ENCODE measurements at places on chromosomes 4 and X.

GRCh38 chr4:113997206-113997605 lies 17.8 kb upstream of the ARSJ start:
- no peak for DNase-seq

GRCh38 chrX:53831662-53832635 lies 145.4 kb upstream of the HUWE1 start:
- DNase-seq = peak; percentile 11

- no peak for DNase-seq
Measured at GRCh38 chrX:2533424-2533823, 32.6 kb upstream of the DHRSX start.

DNA sequence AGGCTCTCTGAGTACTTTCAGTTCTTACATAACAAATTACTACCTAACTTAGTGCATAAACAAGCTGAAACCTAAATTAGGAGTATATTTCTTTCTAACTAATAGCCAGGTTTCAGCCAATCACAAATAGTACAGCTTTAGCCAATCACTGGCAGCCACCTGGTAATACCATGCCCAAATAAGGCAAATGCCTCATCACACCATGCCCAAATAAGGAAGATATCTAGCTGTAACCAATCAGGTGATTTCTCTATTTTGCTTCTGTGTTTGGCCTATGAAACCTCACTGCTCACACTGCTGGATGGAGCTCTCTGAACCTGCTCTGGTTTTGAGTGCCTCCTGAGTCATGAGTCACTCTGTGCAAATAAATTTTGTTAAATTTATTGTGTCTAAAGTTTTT lies 113.5 kb downstream of the DDIT4L start:
- DNase-seq = no peak

- DNase-seq = no peak
Measured at GRCh38 chr4:187179086-187180058, 455.7 kb upstream of the FAT1 start.

DNA sequence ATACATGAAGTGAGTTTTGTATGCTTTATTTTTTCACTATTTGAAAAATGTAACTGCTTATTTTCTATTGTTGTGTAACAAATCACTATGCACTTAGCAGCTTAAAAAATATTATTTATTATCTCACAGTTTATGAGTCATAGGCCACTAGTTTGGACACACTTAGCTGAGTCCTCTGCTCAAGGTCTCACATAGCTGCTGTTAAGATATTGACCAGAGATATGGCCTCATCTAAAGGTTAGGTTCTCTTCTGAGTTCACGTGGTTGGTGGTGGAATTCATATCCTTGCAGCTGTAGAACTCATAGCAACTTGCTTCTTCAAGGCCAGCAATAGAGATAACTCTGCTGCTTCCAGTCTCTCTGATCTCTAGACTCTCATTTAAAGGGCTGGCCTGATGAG lies 534.4 kb downstream of the SPRY1 start:
- no peak for DNase-seq

- DNase-seq = no peak
Measured at GRCh38 chr4:10023050-10023419, 1.7 kb upstream of the SLC2A9 start.

DNA sequence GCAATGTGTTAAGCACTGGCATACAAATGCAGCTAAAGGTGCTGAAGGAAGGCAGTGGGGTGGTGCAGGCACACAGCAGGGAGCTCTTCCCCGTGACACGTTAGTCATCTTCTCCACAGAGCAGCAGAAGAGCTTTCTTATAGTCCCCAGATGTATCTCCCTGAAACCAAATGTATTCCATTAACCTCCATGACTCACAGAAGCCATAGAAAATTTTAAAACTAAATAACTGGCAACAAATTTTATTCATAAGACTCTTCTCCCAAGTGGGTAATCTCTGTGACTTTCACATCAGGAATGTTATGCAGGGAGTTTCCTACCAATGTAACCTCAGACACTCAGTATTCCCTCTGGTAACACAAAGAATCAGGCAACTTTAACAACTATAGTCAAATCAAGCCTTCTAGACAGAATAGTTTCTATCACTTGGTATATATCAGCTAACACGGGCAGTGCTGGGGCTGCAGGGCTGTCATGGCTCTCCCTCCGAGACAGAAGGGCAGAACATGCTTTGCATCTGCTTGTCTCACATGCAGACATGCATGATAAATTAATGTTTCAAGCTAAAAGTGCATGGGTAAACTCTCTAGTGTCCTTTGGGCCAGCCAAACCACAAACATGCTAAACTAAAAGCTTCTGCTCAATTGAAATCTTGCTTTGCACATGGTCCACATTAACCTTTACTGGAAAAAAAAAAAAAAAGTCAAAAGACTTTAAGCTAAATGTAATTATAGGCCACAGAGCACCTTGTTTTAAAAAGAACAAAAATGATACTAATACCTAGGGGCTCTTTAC lies 28.2 kb downstream of the ANXA5 start:
- no peak for DNase-seq

GRCh38 chrX:37726346-37726745 lies 40.8 kb downstream of the XK start:
- DNase-seq = no peak

GRCh38 chr4:153582954-153583702 lies 101.0 kb upstream of the TLR2 start:
- DNase-seq = no peak

GRCh38 chr4:184477201-184477999 lies 3.0 kb upstream of the IRF2 start:
- no peak for DNase-seq

GRCh38 chrX:11458170-11458569 lies 165.0 kb downstream of the AMELX start:
- no peak for DNase-seq

GRCh38 chrX:99722094-99722493 lies 688.0 kb downstream of the PCDH19 start:
- DNase-seq = no peak

Data from activated T-helper 1 cell treated with anti-CD3 and anti-CD28 coated beads, Interleukin-2, amount 50 U/mL, for 16 hours (primary cell).